ENCODE measurements at places on chromosomes 6 and 20.

DNA sequence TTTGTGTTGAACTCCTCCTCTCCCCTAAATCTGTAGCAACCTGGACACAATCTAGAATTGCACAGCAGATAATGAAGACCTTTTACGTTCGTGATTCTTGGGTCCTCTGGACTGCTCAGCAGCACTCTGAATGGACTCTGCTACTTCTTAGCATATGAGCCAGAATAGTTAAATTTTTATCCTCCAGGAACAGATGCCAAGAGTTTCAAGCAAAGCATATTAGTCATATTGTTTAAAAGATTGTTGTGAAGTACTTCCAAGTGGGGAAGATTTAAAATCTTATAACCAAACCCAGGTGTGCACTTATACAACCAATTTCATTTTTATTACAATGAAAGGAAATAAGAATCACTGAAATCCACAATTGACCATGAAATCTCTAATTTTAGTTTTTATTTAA, 118.9 kb upstream of the EXOC2 start:
- no peak for DNase-seq

DNA sequence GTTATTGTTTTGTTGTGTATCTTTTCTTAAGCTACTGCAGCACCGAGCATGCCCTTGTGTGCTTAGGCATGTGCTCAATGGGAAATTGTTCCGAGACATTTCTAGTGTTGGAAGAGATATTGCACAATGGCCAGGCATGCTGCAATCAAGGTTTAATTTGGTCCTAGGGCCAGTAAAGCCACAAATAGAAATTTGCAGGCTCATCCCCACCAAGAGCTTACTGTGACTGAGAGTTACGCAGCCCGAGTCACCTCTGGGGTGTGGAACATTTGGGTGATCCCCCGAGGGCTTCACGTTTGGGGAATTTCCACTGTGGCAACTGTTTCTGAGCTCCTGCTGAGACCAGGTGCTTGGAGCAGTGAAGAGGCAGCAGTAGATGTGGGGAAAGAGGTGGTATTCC, 65.8 kb downstream of the ADTRP start:
- no peak for DNase-seq

DNA sequence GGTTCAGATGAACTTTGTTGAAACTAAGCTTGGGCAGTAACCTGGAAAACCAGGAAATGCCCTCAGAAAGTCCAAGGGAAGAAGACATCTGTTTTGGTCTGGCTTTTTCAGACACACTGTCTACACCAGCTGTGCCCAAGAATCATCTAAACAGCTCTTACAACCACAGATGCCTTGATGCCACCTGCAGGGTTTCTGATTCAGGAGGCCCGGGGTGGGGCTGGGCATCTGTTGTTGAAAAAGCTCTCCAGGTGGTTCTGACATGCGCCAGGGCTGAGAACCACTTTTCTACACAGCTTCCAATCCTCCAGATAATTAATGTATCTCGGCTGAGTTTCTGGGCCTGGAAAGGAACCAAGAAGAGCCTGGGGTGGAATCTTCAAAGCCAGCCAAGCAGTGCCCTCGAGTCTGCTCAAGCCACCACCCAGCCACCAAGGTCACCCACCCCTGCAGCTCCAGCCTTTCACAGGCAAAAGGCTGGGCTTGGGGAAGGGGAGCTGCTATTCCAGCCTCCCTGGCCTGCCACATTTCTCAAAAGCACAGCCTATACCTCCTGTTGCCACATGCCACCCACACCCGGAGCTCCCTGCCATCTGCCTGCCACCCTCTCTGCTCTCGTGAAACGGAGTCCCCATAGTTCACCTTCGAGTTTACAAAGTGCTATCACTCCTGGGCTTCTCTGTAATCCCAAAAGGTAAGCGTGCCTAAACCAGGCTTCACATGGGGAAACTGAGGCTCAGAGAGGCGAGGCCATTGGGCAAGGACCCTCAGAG, 9.4 kb downstream of the MDGA1 start:
- DNase-seq: no peak

DNA sequence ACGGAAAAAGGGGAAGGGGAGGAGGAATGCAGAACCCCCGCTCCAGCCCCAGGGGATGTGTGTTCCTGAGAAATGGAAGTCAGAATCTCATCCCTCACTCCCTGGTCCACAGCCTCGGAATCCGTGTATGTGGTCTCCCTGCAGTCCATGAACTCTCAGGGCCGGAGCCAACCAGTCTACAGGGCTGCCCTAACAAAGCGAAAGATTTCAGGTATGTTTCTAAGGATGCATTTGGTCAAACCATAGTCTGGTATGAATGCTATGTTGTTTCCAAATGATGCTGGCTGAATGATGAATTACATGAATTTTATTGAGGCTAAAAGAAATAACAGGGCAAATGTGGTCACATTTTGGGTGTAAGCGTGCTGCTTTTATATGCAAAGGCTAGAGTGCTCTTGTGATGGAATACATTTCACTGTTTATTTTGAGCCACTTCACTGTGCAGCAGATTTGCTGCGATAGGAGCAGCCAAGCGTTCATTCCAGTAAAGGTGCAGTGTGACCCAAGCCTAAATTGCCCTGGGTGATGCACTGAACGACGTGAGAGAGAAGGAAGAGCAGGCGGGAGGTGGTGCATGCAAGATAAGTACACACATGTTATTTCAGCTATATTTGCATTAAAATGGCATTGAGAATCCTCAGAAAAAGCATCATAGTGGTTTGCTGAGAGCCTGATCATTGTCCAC, 52.4 kb downstream of the FNDC1 start:
- no peak for DNase-seq

- no peak for DNase-seq
Observed at GRCh38 chr6:17684134-17684533, 22.6 kb downstream of the NUP153 start.

DNA sequence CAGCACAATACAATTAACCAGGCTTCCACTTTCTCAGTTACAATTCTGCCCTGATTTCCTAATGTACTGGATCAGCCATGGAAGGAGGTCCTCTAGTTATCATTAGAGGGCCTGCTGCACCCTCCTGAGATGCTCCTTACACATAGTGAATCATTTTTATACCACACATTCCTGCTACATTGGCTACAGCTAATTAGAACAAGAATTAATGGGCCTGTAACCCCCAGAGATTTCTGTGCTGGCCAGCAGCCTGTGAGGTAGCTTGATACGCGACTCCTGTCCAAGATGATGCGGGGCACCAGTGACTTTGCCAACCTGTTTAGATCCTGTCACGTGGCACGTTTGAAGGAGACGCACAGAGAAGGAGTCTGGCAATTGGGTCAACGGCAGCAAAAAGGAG, 422.8 kb downstream of the EPM2A start:
- no peak for DNase-seq

GRCh38 chr20:1165521-1165920, 19.3 kb downstream of the TMEM74B start:
- no peak for DNase-seq

DNA sequence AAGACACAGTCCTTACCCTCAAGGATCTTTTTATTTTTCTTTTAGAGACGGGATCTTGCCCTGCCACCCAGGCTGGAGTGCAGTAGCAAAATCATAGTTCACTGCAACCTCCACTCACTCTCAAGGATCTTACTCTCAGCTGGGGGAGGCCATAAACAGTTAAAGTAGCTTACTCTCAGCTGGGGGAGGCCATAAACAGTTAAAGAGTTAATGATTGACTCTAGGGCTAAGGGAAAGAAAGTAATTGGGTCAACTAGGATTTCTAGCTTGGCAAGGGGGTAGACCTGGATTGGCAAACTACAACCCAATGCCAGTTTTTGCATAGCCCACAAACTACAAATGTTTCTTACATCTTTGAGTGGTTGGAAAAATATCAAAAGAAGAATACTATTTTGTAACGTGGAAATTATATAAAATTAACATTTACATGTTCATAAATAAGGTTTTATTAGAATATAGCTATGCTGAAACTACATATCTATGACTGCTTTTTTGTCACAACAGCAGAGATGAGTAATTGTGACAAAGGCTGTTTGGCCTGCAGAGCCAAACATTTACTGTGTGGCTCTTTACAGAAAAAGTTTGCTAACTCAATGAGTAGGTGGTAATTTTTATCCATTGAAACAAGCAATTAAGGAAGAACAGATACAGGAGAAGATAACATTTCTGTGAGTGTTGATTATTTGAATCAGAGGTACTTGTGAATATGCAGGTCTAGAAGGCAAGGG, 46.4 kb downstream of the PTPRA start:
- DNase-seq: no peak

GRCh38 chr20:50744143-50744792, 12.9 kb downstream of the PARD6B start:
- DNase-seq: no peak

- no peak for DNase-seq
Observed at GRCh38 chr6:163886428-163886827, 471.9 kb downstream of the QKI start.

DNA sequence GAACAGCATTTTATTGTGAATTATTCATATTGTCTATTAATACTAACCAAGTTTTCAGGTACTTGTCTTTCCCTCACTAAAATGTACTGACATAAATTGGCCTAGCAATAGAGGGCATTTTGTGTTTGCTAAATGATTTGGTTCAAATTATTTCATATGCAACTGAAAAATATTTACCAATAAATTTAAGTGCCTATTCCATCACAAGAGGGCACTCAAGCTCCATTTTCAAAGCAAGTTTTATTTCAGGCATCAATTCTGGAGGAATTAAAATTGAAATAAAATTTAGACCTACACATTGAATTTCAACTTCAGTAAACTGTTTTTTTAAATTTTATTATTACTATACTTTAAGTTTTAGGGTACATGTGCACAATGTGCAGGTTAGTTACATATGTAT, 114.3 kb upstream of the SYNCRIP start:
- DNase-seq: no peak

DNA sequence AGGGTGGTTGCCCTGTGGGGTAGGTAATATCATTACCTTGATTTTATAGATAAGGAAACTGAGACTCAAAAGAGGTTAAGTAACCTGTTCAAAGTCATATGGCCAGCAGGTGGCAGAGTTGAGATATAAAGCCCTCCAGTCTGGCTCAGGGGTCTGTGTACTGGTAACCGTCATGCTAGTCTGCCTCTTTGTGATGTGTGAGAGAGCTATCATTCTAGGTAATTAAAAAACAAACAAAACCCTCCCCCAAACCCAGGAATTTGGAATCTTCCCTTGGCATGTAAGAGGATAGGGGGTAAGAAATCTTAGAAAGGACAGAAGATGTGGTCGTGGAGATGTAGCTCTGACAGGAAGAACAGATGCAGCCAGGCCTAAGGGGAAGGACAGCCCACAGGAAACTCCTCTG, 206.0 kb downstream of the CDC5L start:
- DNase-seq: peak; percentile 72

DNA sequence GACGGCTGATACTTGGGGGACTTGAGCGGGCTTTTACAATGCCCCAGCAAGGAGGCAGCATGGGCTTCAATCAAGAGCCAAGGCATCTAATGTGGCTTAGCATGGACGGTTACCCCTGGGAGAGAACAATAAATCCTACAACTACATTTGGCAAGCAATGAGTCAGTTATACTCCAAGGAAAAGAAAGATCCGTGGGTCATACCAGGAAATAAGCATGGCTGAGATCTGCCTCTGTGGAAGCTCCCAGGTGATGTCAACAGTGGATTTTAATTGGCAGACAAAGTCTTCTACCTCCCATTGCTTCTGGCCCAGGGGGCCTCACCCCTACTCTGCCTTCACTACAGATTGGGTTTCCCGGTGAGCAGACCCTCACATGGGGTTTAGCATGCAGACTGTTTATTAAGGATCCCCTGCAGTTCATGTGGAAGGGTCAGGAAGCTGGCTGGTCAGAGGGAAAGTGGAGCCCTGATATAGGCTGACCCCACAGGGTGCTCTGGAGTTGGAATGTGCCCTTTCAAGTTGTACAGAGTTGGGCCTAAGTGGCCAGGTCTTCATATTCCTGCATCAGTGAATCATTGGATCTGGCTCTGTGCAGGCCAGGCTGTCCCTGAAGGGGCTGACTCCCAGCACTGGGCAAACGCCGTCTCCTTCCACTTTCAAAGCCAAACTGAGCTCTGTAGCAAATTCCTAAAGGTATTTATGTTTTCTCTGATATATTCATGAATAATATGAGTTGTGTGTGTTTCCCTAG, 91.3 kb upstream of the GGTLC1 start:
- DNase-seq: no peak

DNA sequence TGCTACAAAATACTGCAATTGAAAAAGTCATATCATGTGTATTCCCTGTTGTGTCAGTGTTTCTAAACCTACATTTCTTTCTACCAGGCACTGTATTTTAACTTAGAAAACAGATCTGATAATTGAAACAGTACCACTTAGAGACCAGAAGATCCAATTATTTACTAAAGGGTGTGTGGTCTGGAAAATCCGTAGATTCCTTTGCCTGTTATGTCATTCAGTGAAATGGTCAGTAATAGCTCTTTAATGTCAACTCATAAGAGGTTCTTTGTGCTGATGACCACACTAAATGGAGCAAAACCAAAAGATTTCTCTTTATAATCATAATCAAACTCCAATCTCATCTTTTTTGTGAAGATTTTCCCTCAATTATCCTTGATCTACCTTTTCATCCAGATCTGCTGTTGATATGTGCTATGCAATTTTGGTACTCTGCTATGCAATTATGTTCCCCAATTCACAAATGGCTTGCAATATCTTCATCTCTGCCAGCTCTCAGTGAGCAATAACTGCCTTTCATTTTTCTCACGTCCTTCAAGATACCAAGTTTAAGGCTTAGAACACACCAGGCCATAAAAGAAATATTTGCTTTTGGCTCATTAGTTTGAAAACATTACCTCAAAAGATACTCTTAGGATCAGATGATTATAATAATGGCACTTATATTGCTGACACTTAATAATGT, 165.5 kb downstream of the MOXD1 start:
- no peak for DNase-seq

GRCh38 chr6:43858161-43859153, 88.4 kb downstream of the VEGFA start:
- DNase-seq: no peak

GRCh38 chr20:35311409-35311808, 19.2 kb upstream of the FAM83C start:
- DNase-seq: no peak

- DNase-seq: no peak
Observed at GRCh38 chr20:49602345-49603208, 34.6 kb upstream of the PTGIS start.

GRCh38 chr20:37349517-37350491, 3.9 kb downstream of the SRC start:
- no peak for DNase-seq

GRCh38 chr6:34673064-34673463, 23.5 kb downstream of the ILRUN start:
- no peak for DNase-seq

- no peak for DNase-seq
Observed at GRCh38 chr20:62890444-62890843, 28.8 kb upstream of the TCFL5 start.
